Trophoblast cell (in vitro differentiated cells and primary cell): ENCODE measurements at places on chromosomes 2 and 18.

GRCh38 chr18:5574843-5575242, 31.0 kb upstream of the EPB41L3 start:
- no peak for DNase-seq

DNA sequence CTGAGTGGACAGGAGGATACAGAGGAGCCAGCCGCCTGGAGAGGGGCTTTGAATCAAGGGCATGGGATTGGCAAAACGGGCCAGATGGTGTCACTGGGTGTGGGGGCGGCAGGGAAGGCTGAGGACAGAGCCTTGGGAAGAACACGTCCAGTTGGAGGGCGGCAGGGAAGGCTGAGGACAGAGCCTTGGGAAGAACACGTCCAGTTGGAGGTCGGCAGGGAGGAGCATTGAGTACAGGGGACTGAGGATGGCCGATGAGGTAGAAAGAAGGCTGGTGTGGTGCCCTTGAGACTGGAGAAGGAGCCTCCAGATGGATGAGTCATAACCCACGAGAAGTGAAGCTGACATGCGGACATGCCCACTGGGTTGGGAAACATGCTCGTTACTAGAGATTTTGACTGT, 4.5 kb downstream of the HES6 start:
- peak; percentile 5 for DNase-seq

GRCh38 chr2:170271340-170271739, 93.4 kb downstream of the MYO3B start:
- no peak for DNase-seq

DNA sequence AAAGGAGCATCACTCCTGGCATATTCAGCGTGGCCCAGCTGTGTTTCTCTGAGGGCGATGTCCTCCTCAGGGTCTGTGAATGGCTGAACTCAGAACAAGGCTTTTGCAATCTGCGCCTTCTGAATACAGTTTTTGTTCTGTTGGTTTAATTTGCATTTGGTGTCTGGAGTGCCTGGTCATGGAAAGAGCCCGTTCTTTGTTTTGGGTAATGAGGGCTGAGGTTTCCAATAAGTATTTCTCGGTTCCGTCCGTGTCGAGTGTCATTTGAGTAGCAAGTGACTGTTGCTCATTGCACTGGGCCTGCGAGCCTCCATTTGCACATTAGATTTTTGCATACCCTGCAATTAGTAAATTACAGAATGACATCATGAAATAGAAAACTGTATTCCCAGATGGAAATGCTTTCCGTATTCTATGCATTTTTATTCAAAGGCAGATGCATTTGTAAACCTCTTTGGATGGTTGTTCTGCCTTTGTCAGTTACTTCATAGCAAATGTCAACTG, 57.3 kb downstream of the NEDD4L start:
- DNase-seq, result no peak

DNA sequence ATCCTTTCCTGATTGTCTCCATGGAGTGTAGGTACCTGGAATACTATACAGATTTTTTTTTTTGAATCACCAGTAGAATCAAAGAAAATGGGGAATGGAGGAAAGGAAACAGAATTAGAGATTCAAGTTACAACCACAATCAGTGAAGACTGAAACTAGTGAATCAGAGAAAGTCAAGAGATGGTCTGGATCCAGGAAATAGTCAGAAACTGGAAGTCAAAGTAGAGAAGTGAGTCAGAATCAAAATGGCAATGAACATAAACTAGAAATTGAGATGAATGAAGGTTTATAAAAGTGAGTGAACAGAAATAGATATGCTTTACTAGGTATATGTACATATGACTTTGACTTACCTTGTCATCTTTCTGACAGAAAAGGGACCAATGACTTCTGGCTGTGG, 579.0 kb downstream of the PLCL1 start:
- no peak for DNase-seq

DNA sequence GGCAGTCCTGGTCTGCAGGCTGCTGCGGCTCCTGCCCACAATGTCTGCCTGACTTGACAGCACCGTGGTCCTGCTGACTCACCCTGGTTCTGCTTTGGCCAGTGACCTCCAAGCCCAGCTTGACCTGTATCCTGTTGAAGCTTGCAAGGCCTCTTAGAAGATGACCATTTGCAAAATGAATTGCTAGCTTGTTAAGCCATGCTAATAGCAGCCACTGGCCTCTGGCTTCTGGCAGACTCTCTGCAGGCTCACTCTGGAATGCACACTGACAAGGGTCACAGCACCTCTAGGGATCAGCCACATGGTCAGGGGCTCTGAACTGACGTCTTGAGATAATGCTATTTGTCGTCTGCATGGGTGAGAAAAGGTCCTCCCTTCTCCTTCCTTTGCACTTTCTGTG, 25.9 kb downstream of the CNGA3 start:
- DNase-seq, result no peak

- no peak for DNase-seq
These were observed 24.1 kb downstream of the MROH2A start for GRCh38 chr2:233802132-233802815.

- DNase-seq, result peak; percentile 96
These were observed 250.5 kb downstream of the TWIST2 start for GRCh38 chr2:239098288-239098970.

- DNase-seq, result no peak
These were observed 248.4 kb downstream of the SH3BP4 start for GRCh38 chr2:235200216-235200615.

GRCh38 chr2:157256626-157257025, 879 bp upstream of the GALNT5 start:
- DNase-seq, result no peak

- no peak for DNase-seq
These were observed 39.9 kb downstream of the PRKCE start for GRCh38 chr2:45691171-45691999.

DNA sequence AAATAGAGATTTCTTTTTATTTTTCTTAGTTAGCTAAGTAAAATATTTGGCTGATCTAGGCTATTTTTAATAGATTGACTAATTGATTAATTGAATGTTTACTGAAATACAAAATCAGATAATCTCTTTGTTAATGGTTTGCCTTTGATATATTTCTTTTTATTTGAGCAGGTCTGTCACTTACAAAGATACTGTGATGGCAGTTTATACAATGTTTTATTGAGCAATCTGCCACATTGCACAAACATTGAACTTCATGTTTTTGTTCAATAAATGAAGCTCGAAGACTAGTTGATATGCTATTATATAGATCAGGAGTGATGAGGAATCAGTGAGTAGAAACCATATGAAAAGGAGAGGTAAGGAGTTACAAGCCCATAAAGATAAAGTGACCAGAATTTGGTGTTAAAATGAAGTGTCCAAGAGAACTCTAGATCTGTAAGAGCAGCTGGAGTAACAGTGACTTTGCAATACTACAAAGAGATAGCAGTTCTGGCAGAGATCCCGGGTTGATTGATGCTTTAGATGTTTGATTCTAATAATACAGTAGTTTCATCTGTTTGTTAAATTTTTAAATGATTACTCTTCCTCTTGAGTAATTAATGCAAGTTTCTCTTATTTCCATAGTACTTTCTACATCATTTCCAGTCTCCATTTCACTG, 574.2 kb downstream of the CCDC85A start:
- DNase-seq, result no peak

- DNase-seq, result no peak
These were observed 61.0 kb downstream of the BIN1 start for GRCh38 chr2:127045792-127046501.

- no peak for DNase-seq
These were observed 30.0 kb downstream of the GALNT1 start for GRCh38 chr18:35611518-35611917.

DNA sequence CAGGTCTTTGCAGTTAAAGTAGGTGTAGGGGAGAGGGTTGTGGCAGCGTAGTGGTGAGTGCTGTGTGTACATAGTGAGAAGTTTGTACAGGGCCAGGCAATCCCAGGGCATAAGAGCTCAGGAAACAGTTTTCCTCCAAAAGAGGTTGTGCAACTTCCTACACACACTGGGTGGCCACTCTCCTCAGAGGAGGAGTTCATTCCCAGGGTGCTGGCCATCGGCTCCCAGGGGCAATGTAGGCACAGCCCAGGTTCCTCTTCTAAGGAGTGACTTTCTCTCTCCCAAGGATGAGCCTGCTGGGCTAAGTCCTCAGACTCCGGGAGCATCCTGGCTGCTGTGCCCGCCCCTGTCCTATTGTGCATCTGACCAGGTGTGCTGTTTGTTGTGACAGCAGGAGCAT, 3.0 kb downstream of the ACOXL start:
- no peak for DNase-seq

DNA sequence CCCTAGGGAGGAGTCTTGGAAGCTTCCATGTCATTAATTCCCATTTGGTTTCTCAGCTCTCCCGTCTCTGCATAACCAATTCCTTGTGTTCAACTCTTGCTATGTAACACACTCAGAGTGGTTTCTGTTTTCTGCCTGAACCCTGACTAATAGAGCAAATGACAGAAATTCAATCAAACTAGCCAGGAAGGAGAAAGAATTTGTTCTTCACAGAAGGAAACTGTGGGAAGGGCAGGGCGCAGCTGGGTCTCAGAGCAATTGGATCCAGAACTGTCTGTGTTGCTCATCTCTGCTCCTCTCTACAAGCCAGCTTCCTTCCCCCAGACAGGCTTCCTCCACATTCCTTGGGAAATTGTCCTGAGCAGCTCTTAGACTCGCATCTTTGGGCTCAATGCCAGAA, 269.8 kb downstream of the TNS1 start:
- DNase-seq, result no peak

DNA sequence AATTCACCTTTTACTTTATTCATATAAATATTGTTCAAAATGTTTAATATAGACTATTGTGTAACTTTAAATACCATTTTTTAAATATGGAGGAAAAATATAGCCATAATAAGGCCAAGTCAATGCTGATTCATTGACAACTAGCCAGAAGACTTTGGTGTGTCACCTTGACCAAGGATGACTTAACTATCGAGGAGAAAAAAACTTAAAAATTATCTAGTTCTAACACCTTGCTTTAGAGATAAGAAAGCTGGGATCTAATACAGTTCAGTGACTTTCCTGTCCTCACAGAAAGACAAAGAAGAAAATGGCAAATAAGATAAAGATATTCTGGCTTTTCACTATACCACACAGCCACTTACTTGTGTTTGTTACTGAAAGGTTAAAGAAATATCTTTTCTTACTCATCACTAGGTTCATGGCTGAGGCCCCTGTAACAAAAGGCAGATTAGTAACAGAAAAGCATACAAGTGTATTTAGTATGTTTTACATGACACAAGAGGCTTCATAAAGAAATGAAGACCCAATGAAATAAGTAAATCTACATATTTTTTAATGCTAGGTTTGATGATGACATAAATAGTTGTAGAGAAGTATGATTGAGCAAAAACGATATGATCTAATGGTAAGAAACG, 65.9 kb upstream of the LRRTM1 start:
- DNase-seq, result no peak

DNA sequence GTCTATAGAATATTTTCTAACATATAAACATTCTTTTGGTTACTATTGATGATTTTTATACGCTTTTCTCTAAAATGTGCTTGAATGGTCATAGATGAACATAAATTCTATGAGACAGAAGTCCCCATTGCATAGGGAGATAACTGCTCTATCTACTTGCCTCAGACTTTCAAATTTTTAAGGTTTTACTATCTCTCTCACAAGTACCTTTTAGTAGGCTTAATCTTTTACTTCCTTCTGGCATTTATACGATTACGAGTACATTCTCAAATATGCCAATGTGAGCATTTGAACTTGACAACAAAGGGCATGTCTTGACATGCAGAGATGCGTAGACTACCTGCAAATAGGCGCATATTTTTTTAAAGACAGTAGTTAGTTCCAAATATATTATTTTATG, 935.9 kb upstream of the LRATD1 start:
- DNase-seq, result no peak

- DNase-seq, result peak; percentile 58
These were observed 558 bp downstream of the THAP4 start for GRCh38 chr2:241636182-241637017.

DNA sequence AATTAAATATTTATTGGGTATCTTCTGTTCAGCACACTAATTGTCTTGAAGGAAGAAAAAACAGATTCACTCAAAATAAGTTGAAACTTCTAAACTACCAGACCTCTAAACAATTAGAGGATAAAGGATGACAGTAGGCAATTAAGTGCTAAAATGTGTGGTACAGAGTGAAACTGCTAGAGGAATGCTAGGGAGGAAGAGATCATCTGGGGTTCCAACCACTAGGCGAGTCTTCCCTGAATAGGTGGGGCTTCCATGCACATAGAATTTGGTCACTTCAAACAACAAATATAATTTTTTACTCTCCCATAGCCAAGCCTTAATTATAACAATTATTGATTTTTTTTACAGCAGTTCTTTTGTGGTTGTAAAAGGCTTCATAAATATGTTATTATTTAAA, 559.0 kb upstream of the ZEB2 start:
- DNase-seq, result no peak

DNA sequence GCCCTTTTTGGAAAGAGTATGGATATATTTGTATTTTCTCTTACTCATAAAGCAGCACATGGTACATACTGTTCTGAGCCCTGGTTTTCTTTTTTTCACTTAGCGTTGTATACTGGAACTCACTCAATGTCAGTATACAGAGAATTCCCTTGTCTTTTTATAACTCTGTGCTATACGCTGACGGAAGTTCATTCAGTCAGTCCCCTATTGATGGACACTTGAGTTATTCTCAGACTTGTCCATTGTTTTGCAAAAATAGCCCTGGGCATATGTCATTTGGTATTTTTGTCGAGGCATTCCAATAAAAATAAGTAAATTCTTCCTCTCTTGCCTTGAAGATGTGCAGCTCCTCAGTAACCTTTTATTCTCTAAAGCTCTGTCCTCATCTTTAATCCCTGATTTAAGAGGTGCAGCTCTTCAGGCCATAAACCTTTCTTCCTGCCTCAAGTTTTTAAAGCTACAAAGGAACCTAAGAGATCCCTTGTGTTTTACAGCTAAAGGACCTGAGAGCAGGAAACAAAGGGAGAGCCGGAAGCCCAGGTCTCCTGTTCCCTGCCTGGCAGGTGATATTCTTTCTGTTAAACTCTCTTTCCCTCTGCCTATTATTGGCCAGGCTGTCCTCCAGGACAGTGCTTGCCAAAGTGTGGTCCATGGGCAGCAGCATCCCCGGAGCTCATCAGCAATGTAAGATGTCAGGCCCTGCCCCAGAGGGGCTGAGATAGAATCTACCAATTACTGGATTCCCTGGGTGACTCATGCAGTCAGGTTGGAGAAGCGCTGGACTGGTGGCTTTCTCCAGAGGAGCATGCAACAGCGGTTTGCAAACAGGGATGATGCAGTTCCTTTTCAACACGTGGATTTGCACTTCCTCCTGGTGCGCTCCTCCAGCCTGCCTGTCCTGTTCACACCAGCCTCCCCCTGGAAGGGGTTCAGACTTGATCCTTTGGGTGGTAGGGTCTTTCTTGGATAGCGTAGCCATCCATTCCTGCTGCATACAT, 158.0 kb downstream of the NEDD4L start:
- peak; percentile 62 for DNase-seq

- DNase-seq, result peak; percentile 44
These were observed 27.9 kb downstream of the RMND5A start for GRCh38 chr2:86747711-86748639.

DNA sequence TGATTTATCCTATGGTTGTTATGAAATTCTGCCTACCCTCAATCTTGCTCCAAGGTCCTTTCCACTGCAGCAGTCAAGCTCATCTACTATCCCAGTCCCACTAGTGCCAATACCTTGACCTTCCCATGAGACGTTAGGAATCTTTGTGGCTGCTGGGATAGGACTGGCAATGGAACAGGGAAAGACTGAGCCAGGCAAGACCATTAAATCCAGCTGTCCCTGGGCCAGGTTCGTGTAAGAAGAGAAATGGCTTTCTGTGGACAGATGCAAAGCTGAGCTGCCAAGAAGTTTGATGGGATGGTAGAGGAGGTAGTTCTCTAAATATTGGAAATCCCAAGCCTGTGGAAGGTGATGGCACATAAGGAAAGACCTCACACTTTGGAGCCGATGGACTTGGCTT, 50.1 kb upstream of the TMEM17 start:
- DNase-seq, result no peak

- DNase-seq, result no peak
These were observed 492 bp downstream of the CHRNA1 start for GRCh38 chr2:174763780-174764179.
